ENCODE measurements at places on chromosomes 16 and 17.

DNA sequence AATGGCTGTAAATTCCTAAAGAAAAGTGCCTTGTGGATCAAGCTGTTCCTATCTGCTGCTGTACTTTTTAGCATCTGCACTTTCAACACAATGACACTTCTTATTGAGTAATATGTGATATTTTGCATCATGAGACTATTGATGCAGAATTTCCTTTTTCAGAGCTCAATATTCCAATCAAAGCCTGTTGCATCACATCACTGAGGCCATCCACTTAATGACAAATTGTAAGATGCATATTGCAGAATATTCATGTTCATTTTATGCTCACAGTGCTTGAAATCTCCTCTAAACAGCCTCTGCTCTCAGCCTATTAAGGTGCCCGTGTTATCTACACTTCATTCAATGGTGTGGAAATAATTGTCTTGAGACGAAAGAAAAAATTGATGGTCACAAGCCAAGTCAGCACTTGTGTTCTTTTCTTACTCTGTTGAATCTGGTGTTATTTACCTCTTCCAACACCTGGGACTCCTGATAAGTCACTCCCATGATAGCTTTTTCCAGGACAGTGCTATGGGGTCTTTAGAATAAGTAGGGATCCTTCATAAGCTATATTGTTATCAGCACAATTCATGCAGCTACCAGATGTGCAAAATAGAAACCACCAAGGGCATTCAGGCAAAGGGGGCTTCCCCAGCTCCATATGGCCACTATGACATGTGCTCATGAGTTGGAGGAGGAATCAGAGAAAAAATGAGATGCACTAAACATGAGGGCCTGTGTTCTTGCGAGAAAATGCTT lies 9.3 kb upstream of the SKAP1 start:
- no peak for DNase-seq

DNA sequence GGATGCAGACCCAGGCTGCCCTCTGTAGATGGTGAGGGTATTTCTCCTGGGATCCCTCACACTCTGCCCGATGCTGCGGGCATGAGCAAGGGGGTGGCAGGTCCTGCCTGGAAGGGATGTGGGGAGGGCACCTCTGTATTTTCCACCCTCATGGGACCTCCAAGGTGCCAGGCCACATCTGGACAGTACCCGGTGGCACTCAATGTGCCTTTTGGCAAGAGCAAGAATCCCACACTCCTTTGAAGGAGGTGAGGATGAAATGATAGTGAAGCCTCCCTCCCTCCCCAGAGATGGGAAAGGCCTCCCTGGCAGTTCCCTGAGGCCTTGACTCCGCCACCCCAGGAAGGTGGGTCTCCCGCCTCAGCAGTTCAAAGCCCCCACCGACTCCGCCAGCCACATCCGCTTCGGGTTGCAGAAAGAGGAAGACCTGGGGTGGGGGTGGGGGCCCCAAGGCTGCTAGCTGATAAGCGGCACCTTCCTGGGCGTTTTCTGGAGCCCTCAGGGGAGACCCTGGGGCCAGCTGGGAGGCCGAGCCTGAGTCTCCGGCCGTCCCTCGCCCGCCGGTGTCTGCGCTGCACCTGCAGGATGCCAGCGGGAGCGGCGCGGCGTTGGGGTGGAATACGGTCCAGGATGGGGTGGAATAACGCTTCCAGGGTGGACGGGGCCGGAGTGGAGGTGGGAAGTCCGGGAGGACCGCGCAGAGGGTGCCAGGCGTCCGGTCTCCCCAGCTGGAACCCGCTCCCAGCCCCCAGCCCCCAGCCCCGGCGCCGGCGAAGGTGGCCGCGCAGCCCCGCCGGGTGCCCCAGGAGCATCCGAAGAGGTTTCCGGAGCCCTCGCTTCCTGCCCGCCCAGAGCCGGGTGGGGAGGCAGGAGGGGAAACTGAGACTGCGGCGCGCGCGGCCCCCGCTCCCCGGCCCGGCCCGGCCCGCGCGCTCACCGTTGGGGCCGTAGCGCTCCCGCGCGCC lies 718 bp downstream of the ATP2A3 start:
- no peak for DNase-seq

DNA sequence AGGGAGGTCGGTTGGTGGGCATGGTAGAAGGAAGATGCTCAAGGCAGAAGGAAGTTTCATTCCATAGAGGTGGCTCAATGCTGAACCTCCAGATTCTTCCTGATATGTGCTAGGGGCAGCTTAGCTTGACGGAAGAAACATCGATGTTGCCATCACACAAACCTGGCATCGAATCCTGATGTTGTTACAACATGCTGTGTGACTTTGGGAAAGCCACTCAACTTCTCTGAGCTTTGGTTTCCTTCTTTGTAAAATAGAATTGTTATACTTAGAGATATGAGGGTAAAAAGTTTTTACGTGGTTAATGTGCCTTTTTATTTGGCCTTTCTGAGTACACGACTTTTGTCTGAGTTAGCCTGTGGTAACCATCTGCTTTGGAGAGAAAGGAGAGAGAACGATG lies 287.9 kb downstream of the SHISA9 start:
- no peak for DNase-seq

DNA sequence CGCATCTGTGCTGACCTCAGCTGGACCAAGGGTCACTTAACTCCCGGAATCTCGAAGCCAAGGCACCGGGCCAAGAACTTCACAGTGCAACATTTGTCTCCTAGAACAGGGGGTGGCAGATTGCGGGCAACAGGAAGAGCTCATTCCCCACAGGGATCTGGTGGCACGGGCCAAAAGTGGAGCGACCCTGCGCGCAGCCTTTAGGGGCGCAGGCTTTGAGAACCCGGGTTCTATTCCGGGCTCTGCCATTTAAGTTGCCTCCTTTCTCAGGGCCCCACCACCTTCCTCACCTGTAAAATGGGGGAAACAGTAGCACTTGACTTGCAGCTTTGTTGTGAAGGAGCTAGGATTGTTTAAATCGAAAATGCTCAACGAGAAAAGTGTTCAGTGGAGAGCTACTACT lies 651 bp downstream of the SHMT1 start:
- DNase-seq: peak; percentile 80

DNA sequence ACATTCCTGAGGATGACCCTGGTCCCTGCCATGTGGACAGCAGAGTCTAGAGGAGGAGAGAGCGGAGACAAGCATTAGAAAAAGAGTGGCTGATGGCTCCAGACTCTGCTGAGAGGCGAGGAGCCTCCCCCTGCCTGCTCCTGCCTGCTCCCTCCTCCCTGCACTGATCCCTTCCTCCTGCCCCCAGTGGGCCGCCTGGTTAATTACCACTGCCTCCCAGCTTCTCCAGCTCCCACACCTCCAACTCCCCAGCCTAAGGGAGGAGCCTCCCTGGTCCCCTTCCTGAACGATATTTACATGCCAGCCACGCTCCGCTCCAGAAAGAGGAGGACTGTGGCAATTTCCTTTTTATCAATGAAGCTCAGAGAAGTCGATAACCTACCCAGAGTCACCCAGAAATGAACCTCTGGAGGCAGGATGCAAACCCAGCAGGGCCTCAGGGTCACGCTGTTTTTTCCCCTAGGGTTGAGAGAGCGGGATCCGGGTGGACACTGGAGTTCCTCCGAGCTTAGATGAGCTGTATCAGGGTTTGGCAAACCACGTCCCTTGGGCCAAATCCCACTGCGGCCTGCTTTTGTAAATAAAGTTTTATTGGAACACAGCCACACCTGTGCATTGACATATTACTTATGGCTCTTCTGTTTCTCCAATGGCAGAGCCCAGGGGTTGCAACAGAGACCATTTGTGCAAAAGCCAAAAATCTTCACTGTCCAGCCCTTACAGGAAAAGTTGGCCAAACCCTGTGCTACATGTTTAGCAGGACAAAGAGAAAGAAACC lies 27.1 kb upstream of the JPH3 start:
- DNase-seq: no peak

DNA sequence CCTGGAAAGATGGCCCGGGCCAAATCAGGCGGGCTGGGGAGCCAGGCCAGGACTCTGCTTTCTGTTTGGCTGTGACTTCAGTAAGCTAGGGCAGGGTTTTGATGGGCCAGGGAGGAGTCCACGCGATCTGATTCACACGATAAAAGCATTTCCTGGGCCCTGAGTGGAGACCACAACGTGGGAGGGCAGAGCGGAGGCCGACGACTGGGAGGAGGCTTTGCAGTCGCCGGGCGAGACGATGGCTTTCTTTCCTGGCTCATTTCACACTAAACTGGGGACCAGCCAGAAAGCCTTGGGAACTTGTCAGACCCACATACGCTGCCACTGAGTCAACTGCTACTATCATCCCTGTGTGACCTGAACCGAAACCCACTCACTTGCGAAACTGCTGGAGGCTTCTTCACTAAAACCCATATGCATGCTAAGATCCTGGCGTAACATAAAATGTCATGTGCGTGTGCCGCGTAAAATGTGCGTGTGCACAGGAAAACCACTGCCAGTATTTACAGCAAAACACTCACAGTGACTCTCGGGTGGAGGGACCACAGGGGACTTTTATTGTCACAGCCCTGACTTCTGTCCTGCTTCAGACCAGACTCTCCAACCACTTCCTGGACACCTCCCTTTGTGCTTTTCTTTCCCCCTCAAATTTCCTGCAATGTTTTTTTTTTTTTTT lies 14.2 kb upstream of the RHBDF2 start:
- peak; percentile 75 for DNase-seq

DNA sequence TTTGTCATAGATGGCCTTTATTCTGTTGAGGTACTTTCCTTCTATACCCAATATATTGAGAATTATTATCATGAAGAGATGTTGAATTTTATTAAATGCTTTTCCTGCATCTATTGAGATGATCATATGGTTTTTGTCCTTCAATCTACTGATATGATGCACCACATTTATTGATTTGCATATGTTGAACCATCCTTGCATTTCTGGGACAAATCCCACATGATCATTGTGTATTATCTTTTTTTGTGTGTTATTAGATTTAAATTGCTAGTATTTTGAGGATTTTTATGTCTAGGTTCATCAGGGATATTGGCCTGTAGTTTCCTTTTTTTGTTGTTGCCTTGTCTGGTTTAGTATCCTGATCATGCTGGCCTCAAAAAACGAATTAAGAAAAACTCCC lies 124.5 kb upstream of the CES5A start:
- no peak for DNase-seq

DNA sequence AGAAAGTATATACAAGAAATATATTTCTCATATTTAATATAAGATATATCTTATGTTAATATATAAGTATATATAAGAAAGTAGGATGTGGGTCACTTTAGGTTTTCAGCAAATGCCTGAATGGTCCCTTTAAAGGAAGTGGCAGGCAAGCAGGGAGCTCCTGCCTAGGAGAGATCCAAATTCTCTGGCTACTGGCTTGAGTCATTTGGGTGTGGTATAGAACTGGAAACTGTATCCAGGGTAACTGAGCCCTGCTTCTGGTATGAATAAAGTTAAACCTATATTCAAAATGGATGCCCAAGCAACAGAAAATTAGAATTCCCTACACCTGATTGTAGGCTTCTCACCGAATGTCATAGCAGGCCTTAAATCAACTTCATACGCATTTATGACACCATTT lies 144.4 kb downstream of the ZNF18 start:
- DNase-seq: no peak

DNA sequence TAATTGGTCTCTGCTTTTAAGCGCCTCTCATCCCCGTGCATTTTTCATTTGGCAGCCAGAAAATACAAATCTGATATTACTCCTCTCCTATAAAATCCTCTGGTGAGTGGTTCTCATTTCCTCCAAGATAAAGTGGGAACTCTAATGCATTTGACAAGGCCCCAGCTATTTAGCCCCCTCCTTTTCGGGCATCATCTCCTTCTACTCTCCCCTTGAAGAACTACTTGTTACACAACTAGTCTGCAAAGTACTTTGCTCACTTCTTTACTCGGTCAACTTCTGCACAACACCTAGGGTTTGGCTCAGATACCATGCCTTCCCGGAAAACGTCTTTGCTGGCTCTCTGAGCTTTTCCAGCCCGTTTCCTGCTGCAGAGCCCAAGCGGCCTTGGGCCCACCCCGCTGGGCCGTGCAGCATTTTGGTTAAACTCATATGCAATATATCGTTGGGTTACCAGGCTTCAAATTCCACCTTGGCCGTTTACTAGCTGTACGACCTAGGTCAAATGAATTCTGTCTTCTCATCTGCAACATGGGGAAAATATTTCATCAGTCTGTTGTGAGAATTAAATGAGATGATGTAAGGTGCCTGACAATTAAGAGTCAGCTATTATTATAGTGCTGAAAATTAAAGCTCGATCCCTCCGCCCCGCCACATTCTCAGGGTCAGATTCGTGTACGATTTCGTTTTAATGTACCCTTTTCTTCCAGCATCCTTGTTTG lies 883 bp upstream of the TAF15 start:
- DNase-seq: no peak

DNA sequence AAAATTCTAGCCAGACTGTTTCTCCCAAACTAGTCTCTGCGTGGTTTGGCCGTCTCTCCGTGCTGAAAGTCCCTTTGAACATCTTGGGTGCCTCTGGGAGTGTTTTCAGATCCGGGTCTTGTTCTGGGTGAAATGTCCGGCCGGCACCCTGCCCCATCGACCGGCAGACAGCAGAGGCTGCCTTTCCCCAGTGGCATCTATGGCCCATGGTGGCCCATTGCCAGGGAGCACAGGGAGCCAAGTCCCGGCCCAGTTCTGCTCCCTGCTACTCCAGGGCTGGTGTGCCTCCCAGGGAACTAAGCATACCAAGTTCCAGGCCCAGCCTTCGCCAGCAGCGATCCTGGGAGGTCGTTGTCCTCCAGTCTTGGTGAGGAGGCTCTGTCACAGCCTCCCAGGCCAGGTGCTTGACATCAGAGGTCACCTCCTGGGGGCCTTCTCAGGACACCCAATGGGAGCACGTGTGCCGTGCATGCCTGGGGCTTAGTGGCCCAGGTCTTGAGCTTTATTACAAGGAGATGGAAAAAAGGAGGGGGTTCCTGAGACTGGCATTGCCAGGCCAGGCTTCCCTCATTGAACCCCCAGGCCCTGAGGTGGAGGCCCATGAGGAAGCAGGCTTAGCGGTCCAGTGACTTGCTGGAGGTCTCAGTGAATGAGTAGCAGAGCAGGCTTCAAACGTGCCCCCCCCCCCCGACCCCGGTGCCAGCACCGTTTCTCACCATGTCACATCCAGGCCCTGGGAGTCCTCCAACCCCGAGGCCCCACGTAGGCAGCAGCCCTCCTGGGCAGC lies 54.0 kb downstream of the PGS1 start:
- no peak for DNase-seq

GRCh38 chr17:45732926-45733505 lies 51.1 kb upstream of the CRHR1 start:
- peak; percentile 68 for DNase-seq

- DNase-seq: no peak
Observed at GRCh38 chr17:80223142-80223815, 3.1 kb downstream of the SLC26A11 start.

DNA sequence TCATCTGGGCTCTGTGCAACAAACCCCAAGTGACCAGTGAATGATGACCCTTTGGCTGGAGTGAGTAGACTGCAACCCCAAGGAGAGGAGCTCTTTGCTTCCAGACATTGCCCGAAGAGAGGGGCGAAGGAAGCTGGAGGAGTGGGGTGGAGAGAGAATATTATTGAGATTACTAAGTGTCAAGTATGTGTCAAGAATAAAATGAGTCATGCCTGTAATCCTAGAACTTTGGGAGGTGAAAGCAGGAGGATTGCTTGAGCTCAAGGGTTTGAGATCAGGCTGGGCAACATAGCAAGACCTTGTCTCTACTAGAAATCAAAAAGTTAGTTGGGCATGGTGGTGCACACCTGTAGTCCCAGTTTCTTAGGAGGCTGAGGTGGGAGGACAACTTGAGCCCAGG lies 142.0 kb upstream of the CCL2 start:
- DNase-seq: no peak
